Cerebellar nuclear complex (tissue), 1 donor: ENCODE measurements at places on chromosomes 3 and 15.

- no peak for DNase-seq
Observed at GRCh38 chr3:187022403-187023029, 92.2 kb downstream of the ST6GAL1 start.

GRCh38 chr3:48596676-48597407, 1.7 kb upstream of the COL7A1 start:
- no peak for DNase-seq

GRCh38 chr3:60729056-60729455, 522.2 kb downstream of the FHIT start:
- DNase-seq: no peak

DNA sequence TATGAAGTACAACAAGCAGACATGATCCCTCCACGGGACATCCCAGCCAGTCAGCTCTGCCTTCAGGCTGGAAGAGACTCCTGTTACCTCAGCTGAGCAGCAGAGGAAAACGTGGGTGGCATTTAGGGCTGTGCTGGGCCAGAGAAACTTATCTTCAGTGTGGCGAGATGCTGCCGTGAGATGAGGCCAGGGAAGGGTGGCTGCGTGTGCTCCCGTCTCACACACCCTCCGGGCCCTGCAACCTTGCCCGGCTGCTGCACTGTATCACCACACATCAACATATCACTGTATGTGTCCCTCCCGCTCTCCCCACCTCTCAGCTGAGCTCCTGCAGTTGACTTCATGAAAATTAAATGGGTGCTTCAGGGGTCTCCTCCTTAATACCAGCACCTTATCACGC, 23.4 kb downstream of the BMF start:
- DNase-seq: no peak

GRCh38 chr3:98732286-98733052, 30.7 kb upstream of the ST3GAL6 start:
- DNase-seq: no peak
